Peyer's patch (tissue), 4 donors: ENCODE measurements at places on chromosomes 6 and 20. TPM values are rescaled to one million over a fixed set of nuclear protein-coding genes. Genes with fewer than 3 reads are reported as not detected.

The MAD2L1BP gene
- 68.0 TPM for total RNA-seq

The TNNC2 gene
- total RNA-seq: not detected

The PGC gene
- total RNA-seq: not detected

The BHLHE23 gene
- not detected for total RNA-seq

The GPR63 gene
- total RNA-seq: 4.1 TPM

The PPP1R16B gene
- 7.8 TPM for total RNA-seq

The DEFB124 gene
- total RNA-seq: not detected

The MDN1 gene
- 31.9 TPM for total RNA-seq

The PCMTD2 gene
- 46.7 TPM for total RNA-seq

The PHF20 gene
- total RNA-seq: 23.1 TPM

The PPP1R3G gene
- not detected for total RNA-seq

The LSM2 gene
- total RNA-seq: 42.9 TPM

The METTL24 gene
- total RNA-seq: 8.3 TPM

The ULBP2 gene
- not detected for total RNA-seq

The DYNLT2 gene
- total RNA-seq: 3.9 TPM

The RPP40 gene
- 7.4 TPM for total RNA-seq

The PHACTR3 gene
- 28.4 TPM for total RNA-seq

The BMP7 gene
- 0.67 TPM for total RNA-seq

The TULP1 gene
- total RNA-seq: not detected

The SLC22A1 gene
- 4.7 TPM for total RNA-seq

The KIF6 gene
- not detected for total RNA-seq

The CDH26 gene
- total RNA-seq: 2.5 TPM

The GCNT2 gene
- 92.5 TPM for total RNA-seq

The FILIP1 gene
- 4.1 TPM for total RNA-seq
